ENCODE measurements at places on chromosomes 12 and 14.
A peak's percentile ranks its signal among the peaks of the same experiment; 100 is the strongest.

DNA sequence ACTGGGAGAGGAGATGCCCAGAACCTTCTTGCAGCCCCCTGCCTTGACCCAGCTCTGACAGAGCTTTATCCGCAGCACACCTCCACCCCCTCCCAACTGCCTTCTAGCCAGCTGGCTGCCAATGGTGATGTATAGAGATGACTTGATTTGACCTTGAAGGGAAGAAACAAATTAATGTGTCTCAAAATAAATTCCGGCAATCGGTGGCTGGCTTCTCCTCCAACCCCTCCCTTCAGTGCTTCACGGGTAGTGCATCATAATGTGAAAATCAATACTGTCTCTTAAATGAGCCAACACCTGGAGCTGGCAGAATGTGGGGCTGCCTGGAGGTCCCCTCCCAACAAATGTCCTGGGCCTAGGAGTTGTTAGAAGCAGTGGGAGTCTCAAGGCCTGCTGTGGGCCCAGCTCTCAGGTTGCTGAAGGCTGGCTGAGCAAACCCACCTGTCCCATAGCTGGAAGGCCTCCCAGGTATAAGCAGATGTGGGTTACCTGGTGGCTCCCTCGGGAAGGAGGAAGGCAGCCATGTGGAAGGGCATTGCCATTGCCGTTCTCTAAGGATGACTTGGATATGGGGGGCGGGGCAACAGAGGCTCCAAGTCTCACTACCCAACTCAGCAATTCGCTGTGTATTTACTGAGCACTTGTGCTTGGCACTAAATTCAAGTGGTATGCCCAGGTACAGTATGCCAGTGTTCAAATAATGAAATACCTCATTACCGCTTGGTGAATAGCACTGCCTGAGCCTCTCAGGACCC is 23.2 kb downstream of the HSPB8 start:
- DNase-seq, result no peak

DNA sequence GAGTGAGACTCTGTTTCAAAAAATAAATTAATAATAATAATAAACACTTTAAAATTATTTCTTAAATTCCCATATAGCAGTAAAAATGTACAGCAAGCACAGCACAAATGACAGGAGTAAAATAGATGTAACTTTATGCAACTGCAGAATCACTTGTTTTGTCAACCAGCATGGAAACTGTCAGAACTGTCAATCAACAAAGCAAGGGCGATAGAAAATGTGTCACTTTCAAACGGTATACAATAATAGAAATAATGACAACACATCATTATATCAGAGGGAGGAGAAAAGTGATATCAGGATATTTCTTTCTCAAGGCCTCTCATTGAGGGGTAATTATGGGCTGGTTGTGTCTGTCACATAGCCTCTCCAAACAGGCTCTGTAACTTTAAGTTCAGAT is 68.2 kb downstream of the KLHL28 start:
- no peak for DNase-seq

DNA sequence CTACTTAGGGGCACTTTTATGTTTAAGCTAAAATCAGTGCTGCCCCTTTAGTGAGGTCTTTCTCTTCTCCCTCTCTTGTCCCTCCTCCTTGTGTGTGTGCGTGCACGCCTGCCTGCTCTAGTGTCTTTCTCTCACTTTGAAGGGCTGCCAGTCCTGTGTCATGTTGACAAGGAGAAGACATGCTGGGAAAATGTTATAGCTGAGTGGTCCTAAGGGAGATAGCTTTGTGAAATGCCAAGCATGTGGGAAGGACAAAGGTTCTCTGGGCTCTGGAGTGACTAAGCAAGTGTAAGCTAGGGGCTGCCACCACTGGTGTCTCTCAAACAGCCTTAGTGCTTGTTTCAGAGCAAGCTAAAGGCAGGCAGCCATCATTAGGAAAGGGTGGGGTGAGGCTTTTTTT is 108.4 kb downstream of the EMP1 start:
- DNase-seq, result no peak

GRCh38 chr12:54749191-54749818 is 101.1 kb upstream of the DCD start:
- peak; percentile 12 for DNase-seq

- no peak for DNase-seq
Measured at GRCh38 chr12:123898673-123899072, 74.0 kb downstream of the CCDC92 start.

- DNase-seq, result no peak
Measured at GRCh38 chr12:106081606-106082005, 57.1 kb downstream of the NUAK1 start.

- DNase-seq, result no peak
Measured at GRCh38 chr14:25929881-25930615, 667.8 kb downstream of the NOVA1 start.

Measured in HuH-7 (cell line).